A172 (cell line): ENCODE measurements at places on chromosomes 6 and 20. TPM values are rescaled to one million over a fixed set of nuclear protein-coding genes. Genes with fewer than 3 reads are reported as not detected.

FGD2 gene
- total RNA-seq: not detected in 2 replicates

ENPP5 gene
- not detected in 2 replicates for total RNA-seq

DNA sequence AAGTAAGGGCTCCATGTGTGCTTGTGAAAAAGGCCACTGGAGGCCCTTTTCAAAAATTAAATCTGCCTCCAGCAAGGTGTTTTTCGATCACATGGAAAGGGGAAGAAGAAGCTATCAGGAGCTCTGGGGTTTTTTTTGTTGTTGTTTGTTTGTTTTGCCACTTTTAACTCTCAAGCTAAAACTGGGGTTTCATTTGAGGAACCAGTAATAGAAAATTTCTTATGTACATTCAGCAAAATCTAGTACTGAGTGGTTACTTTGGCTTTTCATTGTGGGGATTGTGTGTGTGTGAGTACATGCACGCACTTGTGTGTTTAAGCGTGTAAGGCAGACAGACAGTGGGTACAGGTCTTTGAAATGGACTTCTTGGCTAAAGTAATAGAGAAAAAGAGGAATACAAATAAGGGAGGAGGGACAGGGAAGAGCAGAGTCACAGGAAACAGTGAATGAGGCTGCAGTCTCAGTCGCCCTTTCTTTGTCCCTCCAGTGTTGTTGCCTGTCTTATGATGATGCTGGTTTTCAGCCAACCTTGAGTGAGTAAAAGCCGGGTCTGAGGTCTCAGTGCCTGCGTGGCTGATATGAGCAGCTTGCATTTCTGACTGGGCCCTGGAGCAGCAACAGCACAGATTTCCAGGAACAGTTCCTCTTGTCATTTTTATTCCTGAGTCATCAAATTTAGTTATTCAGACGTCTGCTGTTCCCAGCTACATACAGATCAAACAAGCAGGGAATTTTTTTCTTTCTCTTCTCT lies 26.2 kb downstream of the SLC16A10 start:
- peak; percentile 41 for DNase-seq

- DNase-seq: no peak
Observed at GRCh38 chr6:43269273-43270007, 26.2 kb downstream of the TTBK1 start.

GRCh38 chr6:46715141-46715540 lies 20.0 kb downstream of the PLA2G7 start:
- no peak for DNase-seq
